ENCODE measurements at places on chromosomes 3 and 15.

DNA sequence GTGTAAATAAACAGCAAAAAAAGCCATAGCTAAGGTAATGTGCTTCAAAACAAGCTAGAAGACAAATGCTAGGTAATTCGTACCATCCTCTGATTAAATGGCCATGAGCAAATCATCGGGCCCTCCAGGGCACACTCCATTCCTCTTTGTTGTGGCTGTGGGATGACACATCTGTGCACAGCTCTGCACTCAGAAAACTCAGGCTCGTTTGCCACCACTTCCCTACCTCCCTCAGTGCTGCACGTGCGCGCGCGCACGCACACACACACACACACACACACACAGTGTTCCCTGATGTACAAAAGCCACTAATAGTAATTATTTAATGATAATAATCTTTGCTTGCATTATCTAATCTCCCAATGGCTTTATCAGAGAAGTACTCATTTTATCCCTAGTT lies 336.6 kb downstream of the FEZF2 start:
- DNase-seq, result no peak

DNA sequence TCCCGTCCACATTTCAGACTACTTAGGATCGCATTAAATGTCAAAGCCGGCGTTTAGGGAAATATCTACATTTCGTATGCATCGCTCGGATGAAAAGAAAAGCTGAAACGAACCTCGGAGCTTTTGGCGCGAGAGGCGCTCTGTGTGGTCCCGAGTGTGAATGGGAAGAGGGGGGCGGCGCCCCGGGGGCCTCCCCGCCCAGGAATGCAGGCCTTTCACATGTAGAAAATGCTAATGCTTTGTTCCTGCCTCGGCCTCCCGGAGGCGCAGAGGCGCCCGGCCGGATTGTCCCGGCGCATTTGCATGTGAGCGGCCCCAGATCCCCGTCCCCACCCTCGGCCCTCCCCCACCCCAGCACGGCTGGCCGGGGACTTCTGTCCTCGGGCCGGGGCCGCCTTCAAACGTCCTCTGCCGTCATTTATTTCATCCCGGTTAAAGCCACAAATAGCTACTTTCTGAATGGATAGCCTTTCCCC lies 37.0 kb upstream of the TRIM71 start:
- DNase-seq, result peak; percentile 60

DNA sequence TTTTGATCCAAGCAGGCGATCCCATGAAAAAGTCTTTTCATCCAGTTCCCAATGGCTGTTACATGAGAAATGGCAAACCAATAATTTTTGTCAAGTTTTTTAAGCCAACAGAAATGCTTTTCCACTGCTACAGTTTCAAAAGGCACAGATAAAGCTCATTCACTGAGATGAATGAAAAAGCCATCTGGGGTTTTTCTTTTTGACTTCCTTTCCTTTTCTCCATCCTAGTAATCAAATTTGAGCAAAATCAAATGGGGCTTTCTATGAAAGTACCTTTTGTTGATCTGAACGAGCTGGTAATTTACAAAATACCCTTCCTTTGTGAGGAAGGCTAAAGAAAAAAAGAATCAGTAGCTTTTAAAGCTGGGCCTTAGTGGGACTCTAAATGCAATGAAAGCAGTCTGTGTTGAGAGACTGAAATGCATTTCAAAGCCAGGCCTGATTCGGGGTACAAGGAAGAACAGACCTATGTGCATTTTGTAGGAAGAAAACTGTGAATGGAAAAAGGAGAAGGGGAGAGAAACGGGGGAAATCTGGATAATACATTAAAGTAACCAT lies 185.2 kb upstream of the DNAJC19 start:
- DNase-seq, result no peak

GRCh38 chr3:9397906-9398699 lies 688 bp downstream of the SETD5 start:
- no peak for DNase-seq

DNA sequence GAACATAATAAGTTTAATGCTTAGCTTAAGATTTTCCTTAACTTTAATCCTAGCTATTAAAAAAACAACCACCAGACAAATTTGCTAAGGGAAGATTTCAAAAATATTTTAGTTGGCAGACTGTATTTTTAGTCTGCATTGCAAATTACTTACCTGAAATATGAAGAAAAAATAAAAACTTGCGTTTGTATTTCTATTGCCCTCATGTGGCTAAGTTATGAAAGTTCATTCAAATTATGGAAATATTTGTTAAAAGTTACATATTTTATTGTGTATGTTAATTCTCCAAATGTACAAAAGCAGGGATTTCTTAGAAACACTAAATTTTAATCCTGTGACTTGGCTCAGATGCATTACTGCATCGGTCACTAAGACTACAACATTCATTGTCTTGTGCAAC lies 15.0 kb downstream of the GTF2A2 start:
- DNase-seq, result no peak

- DNase-seq, result no peak
Measured at GRCh38 chr3:65939184-65939583, 99.5 kb downstream of the MAGI1 start.

- no peak for DNase-seq
Measured at GRCh38 chr15:45790325-45790943, 155.6 kb downstream of the SQOR start.

GRCh38 chr15:57502116-57502515 lies 89.6 kb upstream of the MYZAP start:
- no peak for DNase-seq

- no peak for DNase-seq
Measured at GRCh38 chr3:106809623-106810299, 567.5 kb upstream of the CCDC54 start.
